ENCODE measurements at places on chromosomes 3 and 15. TPM values are rescaled to one million over a fixed set of nuclear protein-coding genes. Genes with fewer than 3 reads are reported as not detected.

- H3K4me1 ChIP-seq = no peaks in the 10 kb centered on the region
- H3K27me3 ChIP-seq = no peaks in the 10 kb centered on the region
- no peak for DNase-seq
- H3K27ac ChIP-seq = no peak overlapping the region
These were observed 352.5 kb downstream of the ZNF385D start for GRCh38 chr3:21398461-21398860.

DNA sequence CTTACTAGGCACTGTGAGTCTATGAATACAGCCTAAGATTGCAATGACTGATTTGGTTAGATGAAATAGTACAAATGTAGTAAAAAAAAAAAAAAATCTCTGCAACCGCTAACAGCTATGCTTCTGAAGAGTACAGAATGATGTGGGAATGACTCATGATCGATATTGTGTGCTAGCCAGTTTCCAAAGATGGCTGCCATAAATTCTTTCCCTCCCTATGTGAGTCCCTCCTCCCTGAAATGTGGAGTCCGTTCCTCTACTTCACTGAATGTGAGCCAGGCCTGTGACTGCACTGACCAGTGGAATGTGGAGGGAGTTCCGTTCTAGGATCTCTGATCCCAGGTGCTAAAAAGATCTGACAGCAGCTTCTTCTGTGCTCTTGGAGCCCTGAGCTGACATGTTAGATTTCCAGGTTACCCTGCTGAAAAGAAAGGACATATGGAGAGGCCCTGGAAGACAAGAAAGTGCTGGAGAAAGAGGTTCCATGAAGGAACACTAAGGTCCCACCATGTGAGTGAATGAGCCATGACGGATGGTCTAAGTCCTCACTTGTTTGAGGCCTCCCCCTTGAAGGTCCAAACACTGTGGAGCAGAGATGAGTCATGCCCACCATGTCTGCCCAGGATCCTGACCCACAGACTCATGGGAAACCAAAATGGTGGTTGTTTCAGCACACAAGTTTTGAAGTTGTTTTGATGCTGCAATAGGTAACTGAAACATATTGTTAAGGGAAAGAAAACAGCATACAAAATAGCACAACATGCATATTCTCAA lies 46.3 kb downstream of the DGKG start:
- no peaks in the 10 kb centered on the region for H3K36me3 ChIP-seq
- no peak for DNase-seq

DNA sequence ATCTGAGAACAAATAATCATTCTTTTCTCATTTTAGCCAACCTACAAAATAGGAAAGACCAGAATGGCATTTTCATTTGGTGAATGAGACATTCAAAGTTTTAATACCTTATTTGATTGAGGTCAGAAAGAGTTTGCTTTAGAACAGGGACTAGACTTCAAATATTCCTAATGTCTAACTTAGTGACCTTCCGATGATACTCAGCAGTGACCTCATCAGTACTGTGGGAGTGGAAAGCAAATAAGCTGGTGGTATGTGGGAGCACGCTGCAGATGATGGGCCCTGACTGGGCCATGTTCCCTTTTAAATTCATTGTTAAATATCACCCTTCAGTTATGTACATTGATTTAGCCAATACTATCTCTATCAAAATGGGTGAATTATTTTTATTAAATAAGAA lies 223.3 kb downstream of the P3H2 start:
- no peak overlapping the region for H3K4me3 ChIP-seq
- H3K4me1 ChIP-seq = no peaks in the 10 kb centered on the region
- no peak for DNase-seq
- no peaks in the 10 kb centered on the region for H3K36me3 ChIP-seq

- peaks cover 12% of the 10 kb centered on the region for H3K27me3 ChIP-seq
- no peak overlapping the region for H3K4me3 ChIP-seq
- no peaks in the 10 kb centered on the region for H3K4me1 ChIP-seq
- no peaks in the 10 kb centered on the region for H3K36me3 ChIP-seq
- H3K27ac ChIP-seq = no peak overlapping the region
These were observed 7.0 kb upstream of the KLF15 start for GRCh38 chr3:126364130-126364695.

GRCh38 chr15:33644304-33644703 lies 324.0 kb upstream of the CHRM5 start:
- DNase-seq = no peak
- H3K4me1 ChIP-seq = no peaks in the 10 kb centered on the region
- H3K27me3 ChIP-seq = peaks cover 2% of the 10 kb centered on the region
- H3K36me3 ChIP-seq = no peaks in the 10 kb centered on the region
- H3K27ac ChIP-seq = no peak overlapping the region

The MKRN3 gene
- total RNA-seq = 1.5 TPM

The CP gene
- total RNA-seq = not detected

GRCh38 chr3:32781211-32781968 lies 36.4 kb upstream of the TRIM71 start:
- DNase-seq = peak; percentile 91
- peaks cover 11% of the 10 kb centered on the region for H3K27me3 ChIP-seq
- peaks cover 2% of the 10 kb centered on the region for H3K36me3 ChIP-seq
- H3K4me3 ChIP-seq = peak overlapping the region; percentile 94
- H3K27ac ChIP-seq = peak overlapping the region; percentile 67

DNA sequence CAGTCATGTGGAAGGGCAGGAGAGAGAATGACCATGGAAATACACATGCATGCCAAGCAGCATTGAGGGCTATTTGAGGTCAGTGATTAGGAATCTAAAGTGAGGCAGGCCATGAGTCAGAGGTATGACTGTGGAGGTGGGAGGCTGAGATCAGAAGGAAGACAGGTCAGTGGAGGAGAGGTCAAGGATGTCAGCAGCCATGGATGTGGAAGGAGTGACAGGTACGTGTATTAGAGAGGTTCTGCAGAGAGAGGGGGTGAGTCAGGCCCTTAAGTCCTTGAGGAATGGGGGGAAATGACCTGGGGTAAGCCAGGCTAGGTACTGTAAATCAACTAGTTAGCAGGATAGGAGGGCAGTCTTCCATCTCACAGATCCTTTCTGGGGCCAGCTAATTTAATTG lies 166.6 kb downstream of the ANO10 start:
- H3K4me1 ChIP-seq = peaks cover 2% of the 10 kb centered on the region
- H3K27me3 ChIP-seq = peaks cover 4% of the 10 kb centered on the region
- no peak overlapping the region for H3K4me3 ChIP-seq
- H3K27ac ChIP-seq = no peak overlapping the region

DNA sequence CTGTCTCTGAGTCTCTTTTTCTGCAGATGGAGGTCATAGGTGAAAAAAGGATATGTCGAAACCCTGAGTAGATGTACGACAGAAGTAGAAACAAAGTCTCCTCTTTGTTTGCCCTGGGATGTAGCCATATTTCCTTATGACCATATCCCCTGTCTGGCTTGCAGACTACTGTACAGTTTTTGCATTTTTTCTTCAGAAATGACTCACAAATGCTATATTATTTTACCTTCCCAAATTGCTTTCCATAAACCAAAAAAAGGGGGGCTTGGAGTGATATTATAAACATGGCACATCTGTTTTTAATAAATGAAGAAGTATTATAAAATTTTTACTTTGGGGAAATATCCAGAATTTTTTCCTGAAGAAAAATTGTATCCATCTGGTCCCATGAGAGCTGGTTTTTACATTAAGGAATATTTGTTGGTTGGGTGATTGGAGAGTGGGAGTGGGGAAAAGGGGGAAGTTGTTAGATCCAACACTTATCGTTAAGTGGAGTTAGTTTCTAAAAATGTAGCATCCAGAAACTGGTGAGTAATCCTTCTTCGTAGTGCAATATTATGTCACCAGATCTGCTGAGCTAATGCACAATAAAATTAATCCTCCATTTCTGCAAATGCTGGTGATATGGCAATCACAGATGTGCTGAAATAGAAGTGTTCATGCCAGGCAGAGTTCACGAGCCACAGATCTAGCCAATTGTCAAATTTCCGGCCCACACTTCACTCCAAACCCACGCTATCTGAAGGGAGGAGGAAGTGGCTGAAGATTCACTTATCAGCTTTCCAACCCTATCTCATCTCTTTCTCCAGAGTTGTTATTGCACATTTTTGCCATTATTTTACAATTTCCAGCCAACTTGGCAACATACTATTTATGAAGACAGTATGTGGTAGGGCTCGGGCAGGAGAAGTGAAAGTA lies 313.6 kb upstream of the ATP11B start:
- peaks cover 2% of the 10 kb centered on the region for H3K27me3 ChIP-seq
- no peak overlapping the region for H3K4me3 ChIP-seq
- no peaks in the 10 kb centered on the region for H3K36me3 ChIP-seq
- no peak for DNase-seq

- H3K4me3 ChIP-seq = no peak overlapping the region
- no peak overlapping the region for H3K27ac ChIP-seq
- H3K27me3 ChIP-seq = no peaks in the 10 kb centered on the region
- peaks cover 3% of the 10 kb centered on the region for H3K36me3 ChIP-seq
- peaks cover 10% of the 10 kb centered on the region for H3K4me1 ChIP-seq
These were observed 413.7 kb upstream of the TBL1XR1 start for GRCh38 chr3:177610686-177611633.

DNA sequence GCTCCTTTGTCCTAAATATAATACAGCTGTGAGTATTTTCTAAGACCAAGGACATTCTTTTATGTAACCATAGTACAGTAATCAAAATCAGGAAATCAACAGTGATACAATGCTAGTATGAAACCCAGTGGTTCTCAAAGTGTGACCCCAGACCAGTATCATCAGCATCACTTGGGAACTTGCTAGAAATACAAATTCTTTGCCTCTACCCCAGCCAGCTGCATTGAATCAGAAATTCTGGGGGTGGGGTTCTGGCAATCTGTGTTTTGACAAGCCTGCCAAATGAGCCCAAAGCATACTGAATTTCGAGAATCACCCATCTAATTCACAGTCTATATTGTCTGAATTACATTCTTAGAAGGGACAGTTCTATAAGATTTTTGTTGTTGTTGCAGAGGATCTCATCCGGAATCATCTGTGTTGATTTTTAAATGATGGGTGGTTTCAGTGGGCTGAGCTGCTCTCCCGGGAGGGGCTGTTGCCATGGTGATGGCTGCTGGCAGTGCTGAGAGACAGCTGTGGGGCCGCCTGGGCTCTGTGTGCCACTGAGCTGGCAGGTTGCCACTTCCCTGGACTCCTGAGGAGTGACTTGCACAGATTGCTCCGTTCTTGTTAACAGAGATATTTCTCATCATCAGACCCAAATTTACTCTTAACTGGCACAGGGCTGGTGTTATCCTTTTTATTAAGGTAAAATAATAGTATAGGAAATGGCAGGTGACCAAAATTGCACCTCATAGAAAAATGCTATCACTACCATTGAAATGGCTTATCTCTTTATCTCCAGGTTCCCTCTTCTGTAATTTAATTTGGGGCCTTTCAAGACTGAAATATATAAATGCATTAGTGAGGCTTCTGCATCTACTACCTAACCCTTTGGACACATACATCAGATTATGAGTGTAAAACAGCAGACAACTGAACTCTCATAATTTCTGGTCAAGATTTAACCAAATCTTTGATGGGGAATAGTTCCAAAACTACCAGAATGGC lies 56.5 kb downstream of the NEK11 start:
- DNase-seq = no peak
- no peak overlapping the region for H3K4me3 ChIP-seq
- H3K27ac ChIP-seq = no peak overlapping the region
- H3K36me3 ChIP-seq = no peaks in the 10 kb centered on the region
- no peaks in the 10 kb centered on the region for H3K27me3 ChIP-seq
- H3K4me1 ChIP-seq = no peaks in the 10 kb centered on the region

DNA sequence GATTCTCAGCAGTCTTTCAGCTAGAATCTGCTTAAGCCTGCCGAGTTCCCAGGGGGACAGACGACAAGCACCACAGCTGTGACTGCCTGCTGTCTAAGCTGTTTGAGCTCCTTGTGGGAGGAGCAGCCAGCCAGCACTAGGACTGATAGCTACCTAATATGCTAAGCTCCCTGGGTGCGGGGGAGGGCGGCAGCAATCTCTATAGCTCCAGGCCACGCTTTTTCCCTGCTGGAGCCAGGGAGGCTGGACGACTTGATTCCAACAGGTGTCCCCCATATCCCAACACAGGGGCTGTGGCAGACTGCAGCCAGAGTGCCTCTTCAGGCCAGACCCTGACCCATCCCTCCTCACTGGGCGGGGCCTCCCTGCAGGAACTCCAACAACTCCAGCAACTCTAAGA lies 134.1 kb upstream of the ARPP21 start:
- no peaks in the 10 kb centered on the region for H3K4me1 ChIP-seq
- DNase-seq = no peak
- no peaks in the 10 kb centered on the region for H3K36me3 ChIP-seq
- H3K27ac ChIP-seq = no peak overlapping the region
- no peak overlapping the region for H3K4me3 ChIP-seq

The SIAH2 gene
- total RNA-seq = 133 TPM

- peaks cover 2% of the 10 kb centered on the region for H3K27me3 ChIP-seq
- peaks cover 10% of the 10 kb centered on the region for H3K4me1 ChIP-seq
- H3K4me3 ChIP-seq = no peak overlapping the region
- no peak for DNase-seq
- H3K27ac ChIP-seq = no peak overlapping the region
These were observed 5.1 kb downstream of the CDIN1 start for GRCh38 chr15:36584511-36584910.

The PPIB gene
- total RNA-seq = 384 TPM

The TEX55 gene
- total RNA-seq = not detected

DNA sequence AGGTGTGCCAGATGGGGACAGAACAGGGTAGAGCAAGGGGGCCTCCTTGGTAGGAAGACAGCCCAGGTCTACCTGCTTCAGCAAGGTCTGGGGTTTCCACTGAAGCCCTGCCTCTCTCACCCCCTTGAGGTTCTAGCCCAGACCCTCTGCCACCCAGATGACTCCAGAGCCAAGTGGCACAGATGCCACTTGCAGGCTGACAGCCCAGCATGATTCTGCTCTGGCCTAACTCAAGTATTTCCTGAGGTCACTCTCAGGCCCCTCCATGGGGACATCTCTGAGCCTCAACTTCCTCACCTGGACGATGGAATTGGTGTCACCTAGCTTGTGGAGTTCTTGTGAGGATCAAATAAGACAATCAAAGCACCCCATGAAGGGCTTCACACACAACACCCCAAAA lies 23.9 kb downstream of the PLXNB1 start:
- H3K27ac ChIP-seq = no peak overlapping the region
- no peak overlapping the region for H3K4me3 ChIP-seq
- H3K27me3 ChIP-seq = no peaks in the 10 kb centered on the region
- peaks cover 1% of the 10 kb centered on the region for H3K4me1 ChIP-seq

DNA sequence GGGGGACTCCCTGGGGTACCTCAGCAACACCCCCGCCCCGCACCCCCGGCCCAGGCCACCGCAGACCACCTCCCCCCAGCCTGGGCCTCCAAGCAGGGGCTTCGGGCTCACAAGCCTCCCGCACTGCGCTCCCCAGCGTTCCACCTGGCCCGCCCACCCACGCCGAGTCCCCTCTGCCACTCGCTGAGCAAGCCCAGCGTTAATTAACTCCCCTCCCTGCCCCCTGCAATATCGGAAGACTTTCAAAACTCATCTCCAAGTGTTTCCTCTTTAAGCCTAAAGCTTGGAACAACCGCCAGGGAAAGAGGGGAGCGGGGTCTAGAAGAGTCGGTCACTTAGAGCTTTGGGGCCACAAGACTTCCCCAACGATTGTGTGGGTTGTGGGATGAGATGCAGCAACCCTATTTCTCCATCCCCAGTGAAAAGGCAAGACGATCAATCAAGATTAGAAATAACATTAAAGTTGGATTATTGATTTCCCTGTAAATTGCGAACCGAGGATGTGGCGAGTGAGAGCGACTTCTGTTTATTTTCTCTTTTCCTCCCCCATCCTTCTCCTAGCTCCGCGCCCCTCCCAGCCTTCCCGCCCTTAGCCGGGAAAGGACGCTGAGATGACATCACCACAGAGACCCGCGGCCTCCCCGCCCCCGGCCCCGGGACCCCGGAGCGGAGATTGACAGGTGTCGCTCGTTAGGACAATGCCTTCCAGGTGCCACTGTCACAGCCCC lies 30.2 kb downstream of the NR2F2 start:
- peaks cover 12% of the 10 kb centered on the region for H3K4me1 ChIP-seq
- H3K4me3 ChIP-seq = peak overlapping the region; percentile 8
- H3K27me3 ChIP-seq = peaks cover 80% of the 10 kb centered on the region
- peak; percentile 56 for DNase-seq
- H3K36me3 ChIP-seq = peaks cover 9% of the 10 kb centered on the region

The GOLGA6D gene
- not detected for total RNA-seq

The HRH1 gene
- 0.52 TPM for total RNA-seq

Data from activated CD4-positive, alpha-beta T cell treated with anti-CD3 and anti-CD28 coated beads, Interleukin-2, amount 10 ng/mL, durations not matched to agents 24 days and 14 days (primary cell).